Stimulated activated CD4-positive, alpha-beta T cell treated with anti-CD3 and anti-CD28 coated beads, Interleukin-15, amount 100 ng/mL, for 1 hour (primary cell): ENCODE measurements at places on chromosomes 6 and 20.

DNA sequence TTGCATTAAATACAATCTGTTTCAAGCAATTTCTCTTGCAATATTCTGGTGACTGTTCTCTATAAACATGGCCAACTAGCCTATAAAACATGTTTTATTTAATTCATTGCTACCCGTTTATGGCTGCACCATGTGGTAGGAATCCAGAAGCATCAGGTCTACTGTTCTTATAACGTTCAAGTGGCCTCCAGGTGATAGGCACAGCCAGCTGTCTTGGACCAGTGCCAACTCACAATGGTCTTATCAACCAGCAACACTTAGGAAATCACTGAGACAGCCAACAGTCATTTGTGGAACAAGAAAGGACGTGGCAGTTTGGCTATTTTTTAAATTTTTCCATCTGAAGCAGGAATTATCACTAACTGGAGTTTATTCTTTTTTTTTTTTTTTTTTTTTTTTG, 193.6 kb downstream of the NKAIN2 start:
- no peak for DNase-seq

GRCh38 chr20:25408170-25408547, 686 bp downstream of the GINS1 start:
- DNase-seq = no peak

DNA sequence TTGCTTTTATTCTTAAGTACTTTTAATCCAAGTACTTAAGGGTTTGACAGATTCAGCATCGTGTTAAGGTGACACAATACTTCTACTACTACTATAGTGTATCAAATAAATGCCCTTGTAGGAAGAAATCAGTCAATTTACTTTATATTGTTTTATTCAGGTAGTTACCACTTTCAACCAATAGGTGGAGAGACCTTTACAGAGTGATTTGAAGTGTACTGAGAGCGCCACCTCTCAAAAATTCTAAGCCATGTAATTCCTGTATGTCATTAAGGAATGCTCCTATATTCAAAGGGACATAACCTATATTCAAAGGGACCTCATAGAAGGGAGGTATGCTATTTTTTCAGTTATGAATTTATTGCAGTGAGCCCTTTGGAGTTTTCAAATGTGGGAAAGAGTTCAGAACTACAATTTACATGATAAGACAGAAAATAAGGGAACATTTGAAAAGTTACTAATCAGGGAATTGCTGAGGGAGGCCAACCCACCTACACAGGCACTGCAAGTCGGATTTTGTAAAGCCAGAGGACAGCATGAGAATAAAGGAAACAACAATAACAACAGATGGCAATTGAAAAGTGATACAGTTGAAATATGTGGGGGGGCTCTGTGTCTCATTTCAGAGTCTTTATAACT, 955.6 kb downstream of the TBC1D32 start:
- DNase-seq = no peak

GRCh38 chr6:71420095-71420692, 131.6 kb downstream of the OGFRL1 start:
- no peak for DNase-seq

- no peak for DNase-seq
Observed at GRCh38 chr6:127570739-127571389, 6.1 kb upstream of the C6orf58 start.

DNA sequence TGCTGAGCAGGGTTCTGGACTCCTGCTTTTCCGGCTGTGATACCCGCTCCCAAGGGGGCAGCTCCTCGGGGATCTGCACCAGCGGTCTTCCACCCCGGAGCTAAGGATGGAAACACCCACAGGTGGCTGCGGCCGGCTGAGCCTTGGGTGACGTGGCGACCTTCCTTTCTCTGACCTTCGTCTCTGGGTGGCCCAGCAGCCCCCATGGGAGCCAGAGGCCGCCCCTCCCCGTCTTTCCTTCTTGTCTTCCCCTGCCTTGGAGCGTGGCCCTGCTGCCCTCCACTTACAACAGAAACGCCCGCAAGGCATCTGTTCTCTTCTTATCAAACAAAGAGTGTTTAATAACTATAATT, 405.7 kb downstream of the TAF4 start:
- DNase-seq = no peak

DNA sequence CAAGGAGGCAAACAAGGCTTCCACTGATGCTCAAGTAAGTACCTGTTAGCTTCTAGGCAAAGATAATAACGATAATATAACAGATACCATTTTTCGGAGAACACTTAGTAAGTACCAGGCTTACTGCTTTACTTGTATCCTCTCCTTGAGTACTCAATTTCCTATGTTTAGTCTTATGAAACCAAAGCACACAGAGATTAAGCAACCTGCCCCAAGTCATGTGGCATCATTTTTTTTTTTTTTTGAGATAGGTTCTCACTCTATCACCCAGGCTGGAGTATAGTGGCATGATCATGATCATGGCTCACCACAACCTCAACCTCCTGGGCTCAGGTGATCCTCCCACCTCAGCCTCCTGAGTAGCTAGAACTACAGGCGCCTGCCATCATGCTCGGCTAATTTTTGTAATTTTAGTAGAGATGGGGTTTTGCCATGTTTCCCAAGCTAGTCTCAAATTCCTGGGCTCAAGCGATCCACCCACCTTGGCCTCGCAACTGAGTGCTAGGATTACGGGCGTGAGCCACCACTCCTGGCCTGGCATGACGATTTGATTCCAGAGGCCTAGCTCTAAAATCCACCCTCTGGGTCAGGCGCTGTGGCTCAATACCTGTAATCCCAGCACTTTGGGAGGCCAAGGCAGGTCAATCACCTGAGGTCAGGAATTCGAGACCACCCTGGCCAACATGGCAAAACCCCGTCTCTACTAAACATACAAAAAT, 14.0 kb downstream of the SPAG4 start:
- no peak for DNase-seq

DNA sequence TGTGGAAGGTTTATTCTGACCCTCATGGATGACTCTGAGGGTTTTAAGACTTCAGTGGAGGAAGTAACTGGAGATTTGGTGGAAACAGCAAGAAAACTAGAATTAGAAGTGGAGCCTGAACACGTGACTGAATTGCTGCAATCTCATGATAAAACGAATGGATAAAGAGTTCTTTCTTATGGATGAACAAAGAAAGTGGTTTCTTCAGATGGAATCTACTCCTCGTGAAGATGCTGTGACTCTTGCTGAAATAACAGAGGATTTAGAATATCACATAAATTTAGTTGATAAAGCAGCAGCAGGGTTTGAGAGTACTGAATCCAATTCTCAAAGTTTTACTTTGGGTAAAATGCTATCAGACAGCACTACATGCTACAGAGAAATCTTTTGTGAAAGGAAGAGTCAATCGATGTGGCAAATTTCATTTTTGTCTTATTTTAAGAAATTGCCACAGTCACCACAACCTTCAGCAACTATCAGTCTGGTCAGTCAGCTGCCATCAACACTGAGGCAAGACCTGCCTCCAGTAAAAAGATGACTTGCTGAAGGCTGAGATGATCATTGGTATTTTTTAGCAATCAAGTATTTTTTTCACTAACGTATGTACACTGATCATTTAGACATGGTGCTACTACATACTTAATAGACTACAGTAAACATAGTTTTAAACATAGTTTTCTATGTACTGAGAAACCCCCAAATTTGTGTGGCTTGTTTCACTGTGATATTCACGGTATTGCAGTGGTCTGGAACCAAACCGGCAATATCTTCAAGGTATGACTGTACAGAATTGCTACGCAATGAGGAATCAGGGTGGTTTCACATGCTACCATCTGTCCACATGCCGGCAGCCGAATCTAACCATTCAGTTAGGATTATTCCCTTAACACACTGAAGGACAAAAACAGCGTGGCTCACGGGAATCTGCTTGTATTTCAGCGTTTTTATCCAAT, 149.0 kb downstream of the MYB start:
- DNase-seq = no peak

- DNase-seq = no peak
Observed at GRCh38 chr6:113733381-113733780, 123.8 kb upstream of the MARCKS start.

DNA sequence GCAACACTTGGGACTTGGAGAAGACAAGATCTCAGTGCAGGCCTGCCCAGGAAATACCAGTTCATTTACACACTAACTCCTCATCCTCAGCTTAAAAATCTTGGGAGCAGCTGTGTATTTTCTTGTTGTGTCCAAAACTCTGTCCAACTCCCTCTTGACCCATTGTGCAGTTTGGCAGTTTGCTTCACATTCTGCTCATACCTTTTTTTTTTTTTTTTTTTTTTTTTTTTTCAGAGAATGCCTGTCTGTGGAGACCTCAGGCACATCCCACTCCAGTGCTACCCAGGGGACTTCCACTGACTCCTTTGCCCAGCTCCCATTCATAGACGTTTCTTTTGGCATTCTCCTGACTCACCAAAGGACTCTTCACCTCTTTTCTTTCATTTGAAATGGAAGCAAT, 265.8 kb upstream of the TCF21 start:
- no peak for DNase-seq

DNA sequence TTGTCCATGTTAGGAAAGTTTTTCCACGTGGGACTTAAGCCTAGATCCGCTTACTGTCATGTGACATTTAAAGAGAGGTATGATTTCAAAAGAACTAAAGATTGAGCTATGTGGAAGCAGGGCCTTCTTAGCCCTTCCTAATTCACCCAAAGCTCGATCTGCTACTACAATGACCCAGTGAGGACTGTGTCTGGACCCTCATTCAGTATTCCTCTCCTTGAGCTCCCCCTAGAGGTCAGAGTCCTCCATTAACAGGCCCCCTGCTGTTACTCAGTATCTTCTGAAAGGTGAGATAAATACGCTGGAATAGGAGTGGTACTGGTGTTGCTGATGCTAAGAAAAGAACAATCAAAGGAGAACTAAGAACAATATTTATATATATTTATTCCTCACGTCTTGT, 414.0 kb downstream of the GJA1 start:
- DNase-seq = no peak

GRCh38 chr6:7649037-7649810, 59.2 kb downstream of the SNRNP48 start:
- no peak for DNase-seq

- DNase-seq = no peak
Observed at GRCh38 chr20:11008444-11009033, 334.7 kb upstream of the JAG1 start.

DNA sequence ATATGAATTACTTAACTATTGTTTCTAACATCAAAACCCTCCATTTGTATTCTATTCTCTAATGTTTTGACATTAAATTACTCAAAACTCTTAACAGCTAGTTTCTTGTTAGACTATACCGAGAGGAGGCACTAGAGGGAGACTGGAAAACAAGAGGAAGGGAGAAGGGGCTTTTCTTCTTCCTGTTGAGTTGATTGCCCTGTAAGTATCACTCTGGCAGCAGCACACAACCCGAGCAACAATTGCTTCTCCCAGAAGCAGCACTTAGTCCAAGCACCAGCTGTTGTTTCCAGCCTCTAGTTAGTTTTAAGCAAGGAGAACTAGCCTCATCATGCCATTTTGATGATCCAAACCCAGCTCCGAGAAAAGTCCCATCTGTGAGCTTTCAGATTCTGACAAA, 603.8 kb downstream of the PRKN start:
- no peak for DNase-seq

DNA sequence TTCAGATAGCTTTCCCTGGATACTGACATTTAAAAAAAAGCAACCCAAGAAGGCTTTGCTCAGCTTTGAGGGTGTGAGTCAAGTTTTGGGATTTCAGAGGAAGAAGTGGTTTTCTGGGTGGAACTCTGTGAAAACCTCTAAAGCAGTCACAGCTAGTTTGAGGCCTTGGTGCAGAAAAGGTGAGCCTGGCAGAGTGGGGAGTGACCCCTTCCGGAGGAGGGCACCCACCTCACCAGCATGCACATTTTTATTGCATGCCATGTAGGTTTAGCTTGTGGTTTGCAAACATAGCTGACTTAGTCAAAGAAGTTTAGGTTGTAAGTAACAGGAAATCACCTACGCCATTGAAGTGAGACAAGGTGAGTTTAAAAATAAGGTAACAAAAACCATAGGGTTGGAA, 146.8 kb upstream of the PMEPA1 start:
- no peak for DNase-seq

GRCh38 chr6:17280552-17281090, 540 bp upstream of the RBM24 start:
- no peak for DNase-seq

- DNase-seq = no peak
Observed at GRCh38 chr20:46931699-46932098, 37.1 kb downstream of the EYA2 start.

GRCh38 chr20:38115205-38115604, 49.9 kb downstream of the TGM2 start:
- DNase-seq = no peak

DNA sequence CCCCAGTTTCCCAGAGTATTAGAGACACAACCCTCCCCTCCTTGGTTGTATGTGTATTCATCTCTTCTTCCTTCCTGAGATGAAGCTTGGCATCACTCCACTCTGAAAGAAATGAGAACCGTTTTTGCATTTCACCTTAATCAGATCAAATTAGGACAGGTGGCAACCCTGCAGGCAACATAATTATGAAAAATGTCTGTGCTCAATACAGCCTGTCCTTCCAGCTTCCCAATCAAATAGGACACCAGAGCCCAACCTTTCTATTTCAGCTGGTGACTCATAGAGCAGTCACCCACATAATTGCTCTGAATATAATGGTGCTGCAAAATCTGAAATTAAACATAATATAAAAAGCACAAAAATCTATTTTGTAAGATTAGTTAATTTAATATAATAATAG, 310.2 kb upstream of the AGPAT4 start:
- DNase-seq = no peak

- no peak for DNase-seq
Observed at GRCh38 chr6:121858310-121858709, 422.9 kb downstream of the GJA1 start.

DNA sequence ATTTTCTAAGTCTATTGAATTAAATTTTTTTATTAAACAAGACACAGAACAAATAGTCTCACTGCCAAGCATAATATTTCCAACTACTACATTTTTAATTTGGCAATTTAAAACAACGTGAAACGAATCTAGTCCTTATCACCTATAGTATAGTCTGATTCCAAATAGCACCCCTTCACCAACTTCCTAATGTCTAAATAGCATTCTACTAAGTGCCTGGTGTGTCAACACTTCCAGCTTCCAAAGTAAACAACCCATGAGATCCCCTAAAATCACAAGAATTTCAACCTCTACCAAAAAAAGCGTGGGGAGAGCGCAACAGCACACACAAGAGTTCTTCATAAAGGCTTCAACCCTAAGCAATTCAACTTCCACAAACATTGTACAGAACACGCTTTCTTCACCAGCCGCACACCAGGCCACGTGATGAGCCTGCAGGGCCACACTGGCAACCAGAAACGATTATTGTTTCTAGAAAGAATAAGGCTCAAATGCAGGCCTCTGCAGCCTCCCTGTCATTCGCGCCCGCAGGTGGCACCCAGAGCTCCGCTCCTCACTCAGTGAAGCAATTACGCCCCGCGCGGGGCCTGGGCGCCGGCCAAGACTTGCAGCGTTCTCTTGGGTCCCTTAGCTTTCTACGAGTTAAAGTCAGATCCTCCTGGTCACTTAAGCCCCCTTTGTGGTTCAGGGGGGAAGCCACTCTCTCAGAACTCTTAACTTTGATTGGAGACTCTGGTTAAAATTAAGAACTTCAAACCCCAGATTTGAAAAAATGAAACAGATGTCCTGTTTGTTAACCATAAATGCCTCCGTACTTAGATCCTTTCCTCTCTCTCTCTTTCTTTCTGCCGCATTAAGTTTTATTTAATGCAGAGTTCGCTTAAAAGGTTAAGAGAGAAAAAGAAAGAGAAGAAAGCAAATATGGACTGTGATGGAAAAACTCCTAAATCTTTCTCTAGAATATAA, 18.3 kb downstream of the SIM1 start:
- DNase-seq = no peak
